ENCODE measurements at places on chromosomes 7 and 10. TPM values are rescaled to one million over a fixed set of nuclear protein-coding genes. Genes with fewer than 3 reads are reported as not detected.

DNA sequence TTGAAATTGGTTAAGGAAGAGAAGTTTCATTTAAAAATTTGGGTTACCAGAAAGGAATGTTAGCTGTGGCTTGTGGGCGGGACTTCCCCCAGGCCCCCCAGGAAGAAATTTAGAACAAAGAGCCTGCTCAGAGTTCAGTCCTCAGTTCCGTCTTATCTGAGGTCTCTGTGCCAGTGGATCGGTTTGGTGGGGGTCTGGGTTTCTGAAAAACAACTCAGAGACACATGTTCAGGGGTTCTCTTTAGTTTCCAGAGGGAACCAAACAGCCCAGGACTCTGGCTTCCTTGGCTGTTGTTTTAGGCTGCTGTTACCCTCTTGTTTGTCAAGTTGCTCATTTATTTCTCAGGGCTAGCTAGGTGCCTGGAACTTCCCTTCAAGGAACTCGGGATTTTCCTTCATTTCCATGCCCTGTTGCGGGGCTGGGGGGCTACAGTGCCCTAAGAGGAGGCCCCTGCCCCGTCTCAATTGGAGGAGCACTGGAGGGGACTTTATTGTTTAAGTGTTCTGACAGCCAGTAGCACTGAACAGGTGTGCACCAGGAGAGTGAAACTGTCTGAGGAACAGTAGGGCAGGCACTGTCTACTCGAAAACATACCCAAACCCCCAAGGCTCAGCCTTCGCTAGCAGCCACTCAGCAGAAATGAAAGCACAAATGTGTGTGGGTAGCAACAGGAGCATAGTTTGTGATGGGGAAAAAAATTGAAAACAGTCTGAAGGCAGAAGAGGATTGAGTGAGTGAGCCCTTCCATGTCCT, 59.9 kb downstream of the ALOX5 start:
- no peak overlapping the region for H3K4me3 ChIP-seq
- no peak overlapping the region for H3K27ac ChIP-seq
- no peaks in the 10 kb centered on the region for H3K27me3 ChIP-seq

GRCh38 chr10:123145542-123146012, 2.4 kb upstream of the HMX2 start:
- no peak for DNase-seq
- peaks cover 75% of the 10 kb centered on the region for H3K27me3 ChIP-seq
- H3K27ac ChIP-seq = no peak overlapping the region
- H3K4me3 ChIP-seq = no peak overlapping the region
- peaks cover 17% of the 10 kb centered on the region for H3K4me1 ChIP-seq

The AMZ1 gene
- total RNA-seq = not detected

The NXPH1 gene
- not detected for total RNA-seq

GRCh38 chr7:149562602-149563001, 65.0 kb upstream of the ZNF746 start:
- H3K27ac ChIP-seq = no peak overlapping the region
- DNase-seq = no peak
- H3K4me1 ChIP-seq = peaks cover 8% of the 10 kb centered on the region
- no peak overlapping the region for H3K4me3 ChIP-seq
- H3K27me3 ChIP-seq = no peaks in the 10 kb centered on the region

The POLR1F gene
- 13.2 TPM for total RNA-seq

- H3K4me3 ChIP-seq = no peak overlapping the region
- peaks cover 16% of the 10 kb centered on the region for H3K36me3 ChIP-seq
- H3K27me3 ChIP-seq = no peaks in the 10 kb centered on the region
- H3K27ac ChIP-seq = no peak overlapping the region
- no peaks in the 10 kb centered on the region for H3K4me1 ChIP-seq
Measured at GRCh38 chr7:127710635-127711034, 58.6 kb downstream of the SND1 start.

The XRCC2 gene
- total RNA-seq = 0.15 TPM

DNA sequence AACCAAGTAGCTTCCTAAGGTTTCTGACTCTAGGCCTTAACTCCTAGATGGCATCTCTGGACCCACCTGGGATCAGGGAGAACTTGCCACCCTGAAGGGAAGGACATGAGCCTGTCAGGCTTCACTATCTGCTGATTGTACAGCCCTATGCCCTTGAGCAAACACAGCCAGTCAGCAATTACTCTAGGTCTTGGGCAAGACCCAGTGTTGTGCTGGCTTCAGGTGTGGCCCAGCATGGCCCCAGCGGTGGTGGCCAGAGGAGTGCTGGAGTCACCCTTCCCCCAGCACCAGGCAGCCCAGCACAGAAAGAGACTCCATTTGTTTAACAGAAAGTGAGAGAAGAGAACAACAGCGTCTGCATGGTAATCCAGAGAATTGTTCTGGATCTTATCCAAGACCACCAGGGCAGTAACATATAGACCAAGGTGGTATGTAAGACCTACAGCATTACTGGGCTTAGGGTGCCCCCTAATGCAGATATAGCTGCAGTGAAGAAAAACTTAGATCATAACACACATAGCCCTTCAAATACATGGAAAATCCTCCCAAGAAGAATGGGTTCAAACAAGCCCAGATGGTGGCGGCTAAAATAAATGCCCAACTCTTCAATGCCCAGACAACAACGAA, 207.7 kb downstream of the MAGI2 start:
- H3K27me3 ChIP-seq = no peaks in the 10 kb centered on the region
- no peak for DNase-seq
- H3K27ac ChIP-seq = no peak overlapping the region
- H3K36me3 ChIP-seq = no peaks in the 10 kb centered on the region
- no peak overlapping the region for H3K4me3 ChIP-seq

GRCh38 chr10:61078542-61079275, 134.7 kb upstream of the RHOBTB1 start:
- H3K4me1 ChIP-seq = no peaks in the 10 kb centered on the region
- no peak overlapping the region for H3K27ac ChIP-seq
- DNase-seq = no peak

Measured in psoas muscle (tissue), 8 donors.